GM12892 (cell line): ENCODE measurements at places on chromosomes 2 and 18.
A peak's percentile ranks its signal among the peaks of the same experiment; 100 is the strongest.

DNA sequence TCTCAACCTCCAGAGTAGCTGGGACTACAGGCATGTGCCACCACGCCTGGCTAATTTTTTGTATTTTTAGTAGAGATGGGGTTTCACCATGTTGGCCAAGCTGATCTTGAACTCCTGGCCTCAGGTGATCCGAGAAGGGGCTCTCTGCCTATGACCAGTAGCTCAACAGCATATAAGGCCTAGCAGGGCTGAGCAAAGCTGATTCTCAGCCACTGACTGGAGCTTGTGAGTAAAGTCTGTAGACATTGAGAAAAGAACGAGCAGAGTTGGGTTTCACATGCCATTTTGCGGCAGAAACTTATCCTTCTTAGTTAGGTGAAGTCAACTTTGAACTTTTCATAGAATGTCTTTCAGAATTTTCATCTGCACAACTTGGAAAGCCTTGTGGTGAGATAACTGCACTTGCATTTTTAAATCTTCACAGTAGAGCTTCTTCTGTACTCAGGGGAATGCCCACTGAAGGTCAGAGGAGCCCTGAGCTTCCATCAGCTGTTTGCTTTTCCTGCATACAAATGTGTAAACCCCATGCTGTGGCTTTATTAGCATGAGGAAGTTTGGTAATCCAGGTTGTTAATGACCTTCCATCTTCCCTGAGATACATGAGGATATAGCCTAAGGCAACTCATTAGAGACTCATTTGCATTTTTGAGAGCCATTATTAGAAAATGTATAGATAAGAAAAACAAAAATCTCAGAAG is 602.4 kb downstream of the METTL4 start:
- no peak for DNase-seq

DNA sequence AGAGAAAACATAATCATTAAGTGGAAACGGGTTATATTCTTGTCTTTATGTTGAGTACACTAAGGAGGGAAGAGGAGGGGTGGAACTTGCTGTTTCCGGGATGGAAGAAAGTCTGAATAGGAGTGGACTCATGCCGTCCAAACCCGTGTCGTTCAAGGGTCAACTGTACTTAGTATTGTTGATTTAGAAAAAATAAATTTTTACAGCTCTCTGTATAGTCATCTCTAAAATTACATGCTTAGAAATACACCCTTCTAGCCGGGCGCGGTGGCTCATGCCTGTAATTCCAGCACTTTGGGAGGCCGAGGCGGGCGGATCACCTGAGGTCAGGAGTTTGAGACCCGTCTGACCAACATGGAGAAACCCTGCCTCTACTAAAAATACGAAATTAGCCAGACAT is 29.4 kb downstream of the RIF1 start:
- DNase-seq: no peak

- DNase-seq: no peak
These were observed 211.4 kb downstream of the ZBTB7C start for GRCh38 chr18:48197819-48198218.

DNA sequence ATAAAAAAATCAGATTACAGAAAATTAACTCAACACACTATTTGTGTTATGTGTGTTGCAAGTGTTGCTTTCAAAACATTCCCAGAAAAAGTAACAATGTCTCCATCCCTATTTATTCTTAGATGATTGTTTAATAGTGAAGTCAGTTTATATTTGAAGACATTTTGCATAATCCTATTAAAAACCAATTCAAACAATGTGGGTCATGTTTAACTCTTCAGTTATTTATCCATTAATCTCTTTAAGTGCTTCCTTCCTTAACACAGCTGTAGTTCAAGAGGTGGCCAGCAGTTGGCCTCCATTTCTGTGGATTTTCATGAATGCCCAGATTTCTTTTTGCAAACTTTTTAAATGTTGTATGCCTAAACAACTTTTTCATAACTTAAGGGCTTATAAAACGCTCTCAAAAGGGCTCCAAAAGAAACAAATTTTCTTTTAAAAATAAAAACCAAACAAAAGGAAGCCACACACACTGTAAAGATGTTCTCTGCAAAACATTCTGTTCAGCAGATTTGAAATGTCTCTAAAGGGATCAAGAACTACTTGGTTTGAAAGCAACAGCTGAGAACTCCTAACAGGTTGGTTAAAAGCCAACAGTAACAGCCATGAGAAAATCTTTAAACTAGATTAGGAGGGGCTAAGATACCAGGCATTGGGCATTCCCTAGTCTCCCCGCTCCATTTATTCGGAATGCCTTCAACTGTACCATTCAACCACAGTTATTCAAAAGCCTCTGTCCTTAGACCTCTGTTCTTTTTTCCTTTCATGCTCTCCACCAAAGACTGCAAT is 71.5 kb downstream of the THADA start:
- no peak for DNase-seq

- no peak for DNase-seq
These were observed 326.8 kb upstream of the GYPC start for GRCh38 chr2:126329173-126329572.

- DNase-seq: no peak
These were observed 6.3 kb downstream of the ANO7 start for GRCh38 chr2:241194811-241195210.

DNA sequence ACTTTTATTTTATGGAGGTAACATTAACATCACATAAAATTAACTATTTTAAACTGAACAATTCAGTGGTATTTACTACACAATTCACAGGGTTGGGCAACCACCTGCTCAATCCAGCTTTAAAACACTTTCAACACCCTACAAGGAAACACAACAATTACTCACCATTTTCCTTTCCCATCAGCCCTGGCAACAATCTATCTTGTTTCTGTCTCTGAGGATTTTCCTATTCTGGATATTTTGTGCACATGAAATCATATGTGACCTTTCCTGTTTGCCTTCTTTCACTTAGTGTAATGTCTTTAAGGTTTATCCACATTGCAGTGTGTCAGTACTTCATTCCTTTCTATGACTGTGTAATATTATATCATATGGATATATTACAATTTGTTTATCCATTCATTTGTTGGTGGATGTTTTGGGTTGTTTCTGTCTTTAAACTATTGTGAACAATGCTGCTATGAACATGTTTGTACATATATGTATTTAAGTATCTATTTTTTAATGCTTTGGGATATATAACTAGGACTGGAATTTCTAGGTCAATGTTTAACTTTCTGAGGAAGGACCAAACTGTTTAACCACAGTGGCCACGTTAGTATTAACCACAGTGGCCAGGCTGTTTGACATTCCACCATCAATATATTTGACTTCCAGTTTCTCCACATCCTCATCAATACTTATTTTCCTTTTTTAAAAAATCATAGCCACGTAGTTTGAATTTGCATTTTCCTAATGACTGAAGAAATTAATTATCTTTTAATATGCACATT is 72.4 kb upstream of the KIF5C start:
- DNase-seq: no peak

DNA sequence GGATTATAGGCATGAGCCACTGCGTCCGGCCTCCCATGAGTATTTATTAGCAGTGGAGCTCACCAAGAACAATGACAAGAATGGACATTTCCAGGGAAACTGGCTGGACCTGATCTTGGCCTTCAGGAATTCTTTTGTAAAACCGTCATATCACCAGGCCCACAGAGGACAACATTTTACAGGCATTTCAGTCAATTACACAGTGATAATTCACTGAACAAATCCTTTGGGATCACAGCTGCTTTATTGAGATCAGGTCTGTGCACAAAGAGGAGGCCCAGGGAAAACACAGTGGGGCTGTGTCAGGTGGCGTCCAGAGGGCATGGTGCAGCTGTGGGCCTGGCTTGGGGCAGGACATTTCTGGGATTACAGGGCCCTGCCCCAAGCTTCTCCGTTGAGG is 30.1 kb upstream of the GTF2A1L start:
- no peak for DNase-seq

GRCh38 chr18:41197967-41198366 is 757.1 kb upstream of the PIK3C3 start:
- no peak for DNase-seq

DNA sequence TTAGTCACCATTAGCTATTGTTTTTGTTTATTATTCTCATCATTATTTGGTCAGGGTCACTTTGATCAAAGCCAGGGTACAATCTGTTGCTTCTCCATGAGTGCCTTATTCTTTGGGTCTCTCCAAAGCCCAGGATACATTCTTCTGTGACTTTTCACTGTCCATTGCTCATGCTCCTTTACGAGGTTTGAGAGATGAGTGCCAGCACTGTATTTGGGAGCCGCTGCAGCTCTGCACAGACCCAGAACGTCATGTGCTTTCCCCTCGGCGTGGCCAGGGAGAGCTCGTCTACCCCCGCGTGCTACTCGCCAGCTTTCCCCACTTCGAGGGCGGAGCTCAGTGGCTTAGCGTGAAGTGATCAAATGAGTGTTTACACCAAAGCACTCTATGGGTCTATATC is 123.7 kb downstream of the COL6A3 start:
- no peak for DNase-seq

DNA sequence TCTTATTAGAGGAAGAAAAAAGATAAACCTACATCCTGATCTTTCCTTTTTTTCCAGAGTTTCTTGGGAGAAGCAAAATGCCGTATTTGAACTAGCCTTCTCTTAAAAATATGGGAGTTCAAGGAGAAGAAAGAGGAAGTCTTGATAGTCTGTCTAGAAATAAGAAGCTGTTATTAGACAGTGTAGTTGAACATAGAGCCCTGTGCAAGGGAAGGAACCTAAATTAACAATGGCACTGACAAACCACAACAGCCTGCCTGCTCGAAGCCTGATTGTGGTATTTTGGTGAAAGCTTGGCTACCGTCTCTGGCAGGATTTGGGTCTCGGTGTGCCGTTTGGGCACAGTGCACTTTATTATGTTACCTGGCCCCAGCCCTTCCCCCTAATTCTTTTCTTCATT is 17.1 kb downstream of the SMARCAL1 start:
- DNase-seq: no peak

DNA sequence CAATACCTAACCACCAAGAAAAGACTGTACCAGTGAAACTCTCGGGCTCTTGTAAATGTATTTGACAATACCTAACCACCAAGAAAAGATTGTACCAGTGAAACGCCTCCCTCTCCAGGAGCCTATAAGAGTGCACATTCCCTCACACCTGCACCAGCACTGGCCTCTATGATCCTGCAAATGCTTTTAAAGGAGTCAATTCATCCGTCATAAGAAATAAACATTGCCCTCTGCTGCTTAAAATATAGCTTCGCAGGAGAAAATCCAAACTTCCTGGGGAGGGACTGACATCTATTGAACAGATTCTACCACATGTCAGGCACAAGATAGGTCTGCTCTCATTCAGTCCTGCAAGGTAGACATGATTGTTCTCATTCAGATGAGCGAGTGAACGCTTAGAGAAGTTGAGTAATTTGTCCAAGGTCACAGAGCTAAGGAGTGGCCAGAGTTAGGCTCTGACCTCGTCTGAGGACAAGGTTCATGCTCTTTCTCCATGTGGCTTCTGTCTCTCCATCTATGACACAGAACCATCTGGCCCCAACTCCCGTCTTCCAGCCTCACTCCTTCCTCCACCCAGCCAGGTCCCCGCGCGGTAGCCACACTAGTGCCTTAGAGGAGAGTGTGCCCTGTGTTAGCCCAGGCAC is 38.7 kb downstream of the MCFD2 start:
- no peak for DNase-seq

- DNase-seq: no peak
These were observed 76.3 kb downstream of the R3HDM1 start for GRCh38 chr2:135607561-135607960.

- DNase-seq: no peak
These were observed 2.0 kb upstream of the SETBP1 start for GRCh38 chr18:44678725-44679055.

- DNase-seq: no peak
These were observed 288.5 kb downstream of the TNS1 start for GRCh38 chr2:217714287-217714751.

- DNase-seq: no peak
These were observed 71.2 kb downstream of the MAIP1 start for GRCh38 chr2:200026332-200027230.

DNA sequence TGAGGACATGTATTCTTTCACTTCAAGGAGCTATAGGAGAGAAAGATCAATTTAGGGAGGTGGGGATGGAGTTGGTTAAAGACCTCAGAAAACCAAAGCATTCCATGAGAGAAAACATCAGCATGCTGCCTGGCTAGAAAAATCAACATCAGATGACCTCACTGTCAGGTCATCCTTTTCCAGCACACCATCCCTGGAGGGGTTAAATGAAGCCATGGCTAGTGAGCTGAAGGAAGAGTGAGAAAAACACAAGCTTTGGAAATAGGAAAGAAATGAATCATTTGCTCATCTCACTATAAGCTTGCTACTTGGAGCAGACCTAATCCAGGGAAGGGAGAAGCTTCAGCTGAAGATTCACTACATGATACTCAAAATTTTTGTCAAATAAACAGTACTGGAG is 109.5 kb upstream of the ITGB6 start:
- DNase-seq: no peak

DNA sequence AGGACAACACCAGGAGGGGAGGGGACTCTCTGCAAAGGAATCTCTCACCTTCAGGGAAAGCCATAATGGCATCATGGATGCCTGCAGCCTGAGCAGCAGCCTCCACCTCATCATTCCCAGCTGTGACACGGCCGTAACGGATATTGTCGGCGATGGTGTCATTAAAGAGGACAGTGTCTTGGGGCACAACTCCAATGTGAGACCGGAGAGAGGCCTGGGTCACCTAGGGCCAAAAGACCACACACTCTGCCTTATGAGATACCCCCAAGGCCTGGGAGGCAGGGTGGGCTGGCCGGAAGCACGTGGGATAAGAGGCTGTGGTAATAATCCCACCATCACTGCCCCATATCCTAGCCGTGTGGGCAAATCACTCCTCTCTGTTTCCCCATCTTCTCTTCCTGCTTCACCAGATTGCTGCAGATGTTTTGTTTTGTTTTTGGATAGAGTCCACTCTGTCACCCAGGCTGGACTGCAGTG is 4.3 kb downstream of the ZFAND2B start:
- no peak for DNase-seq

- DNase-seq: no peak
These were observed 12.2 kb downstream of the SCN1A start for GRCh38 chr2:166115589-166115988.

- peak; percentile 13 for DNase-seq
These were observed 38.0 kb downstream of the CYP1B1 start for GRCh38 chr2:38037757-38038621.

GRCh38 chr2:164186591-164186990 is 434.7 kb downstream of the GRB14 start:
- DNase-seq: no peak

GRCh38 chr2:197159661-197160211 is 150.8 kb downstream of the ANKRD44 start:
- DNase-seq: no peak

DNA sequence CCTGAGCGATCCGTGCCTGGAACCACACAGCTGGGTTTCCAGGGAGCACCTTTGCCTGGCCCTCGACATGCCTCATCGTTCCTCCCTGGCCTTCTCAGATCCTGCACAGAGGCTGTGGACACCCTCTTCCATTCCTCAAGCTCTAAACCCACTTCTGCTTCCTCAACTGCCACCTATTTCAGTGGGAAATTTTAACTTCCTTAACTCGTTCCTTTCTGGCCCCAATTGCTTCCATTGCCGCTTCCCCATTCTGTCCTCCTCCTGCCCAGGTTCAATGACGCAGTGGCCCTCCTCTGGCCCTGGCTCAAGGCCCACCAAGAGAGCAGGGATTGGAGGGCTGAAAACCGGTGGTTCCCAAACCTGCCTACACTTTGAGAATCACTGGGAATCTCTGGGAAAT is 4.8 kb upstream of the B3GNT7 start:
- DNase-seq: no peak

GRCh38 chr2:140586379-140586778 is 1544.4 kb downstream of the LRP1B start:
- no peak for DNase-seq
